ENCODE measurements at places on chromosomes 12 and 14. TPM values are rescaled to one million over a fixed set of nuclear protein-coding genes. Genes with fewer than 3 reads are reported as not detected.

- DNase-seq, result no peak
Measured at GRCh38 chr14:47657143-47657542, 18.3 kb downstream of the MDGA2 start.

GRCh38 chr14:93317210-93317874, 15.5 kb downstream of the BTBD7 start:
- no peak for DNase-seq

- no peak for DNase-seq
Measured at GRCh38 chr12:48038085-48038484, 33.8 kb upstream of the COL2A1 start.

GRCh38 chr12:120688527-120689071, 1.6 kb downstream of the MLEC start:
- no peak for DNase-seq

Gene ATG2B
- total RNA-seq, result 9.2 TPM
